ENCODE measurements at places on chromosomes 5 and 9.

GRCh38 chr5:175682664-175683063 lies 24.8 kb downstream of the HRH2 start:
- DNase-seq = no peak

DNA sequence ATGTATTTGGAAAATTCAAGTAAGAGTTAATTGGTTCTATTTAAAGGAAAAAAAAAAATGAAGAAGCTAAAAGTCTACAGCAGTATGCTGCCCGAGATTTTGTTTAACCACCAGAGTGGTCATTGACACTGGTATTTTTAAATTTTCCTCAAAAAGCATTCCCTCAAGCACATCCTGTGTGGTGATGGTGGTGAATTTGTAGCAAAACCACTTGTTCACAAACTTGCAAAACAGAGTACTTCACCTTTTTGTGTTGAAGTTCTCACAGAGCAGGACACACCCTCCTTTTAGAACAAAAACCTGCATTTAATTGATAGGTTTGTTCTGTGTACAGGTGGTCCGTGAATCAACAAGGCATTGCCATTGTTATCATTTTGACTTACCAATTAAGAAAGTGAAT lies 374.2 kb downstream of the EFNA5 start:
- no peak for DNase-seq

GRCh38 chr9:133058071-133058470 lies 3.7 kb upstream of the CEL start:
- no peak for DNase-seq

- DNase-seq = no peak
Measured at GRCh38 chr5:116574367-116575325, at the start of gene SEMA6A. SEMA6A (minus strand) TSS chr5:116574823; CDS start chr5:116504944, 69,879 bp downstream.

DNA sequence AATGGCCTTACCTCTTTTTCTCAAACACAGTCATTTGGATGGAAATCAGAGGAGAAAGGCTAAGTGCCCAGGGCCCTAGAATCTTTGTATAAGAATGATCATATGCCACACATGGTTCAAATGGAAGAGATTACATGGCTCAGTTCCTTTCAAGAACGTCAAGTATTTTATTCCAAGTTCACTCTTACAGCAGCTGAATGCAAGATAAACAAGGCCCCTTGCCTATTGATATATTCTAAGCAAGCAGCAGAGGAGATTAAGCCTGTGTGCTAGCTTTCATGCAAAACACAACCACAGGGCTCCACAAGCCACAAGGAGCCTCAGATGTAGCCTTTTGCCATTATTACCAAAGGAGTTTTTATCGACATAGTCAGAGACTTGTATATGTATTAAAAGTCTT lies 55.3 kb upstream of the SLCO6A1 start:
- no peak for DNase-seq

DNA sequence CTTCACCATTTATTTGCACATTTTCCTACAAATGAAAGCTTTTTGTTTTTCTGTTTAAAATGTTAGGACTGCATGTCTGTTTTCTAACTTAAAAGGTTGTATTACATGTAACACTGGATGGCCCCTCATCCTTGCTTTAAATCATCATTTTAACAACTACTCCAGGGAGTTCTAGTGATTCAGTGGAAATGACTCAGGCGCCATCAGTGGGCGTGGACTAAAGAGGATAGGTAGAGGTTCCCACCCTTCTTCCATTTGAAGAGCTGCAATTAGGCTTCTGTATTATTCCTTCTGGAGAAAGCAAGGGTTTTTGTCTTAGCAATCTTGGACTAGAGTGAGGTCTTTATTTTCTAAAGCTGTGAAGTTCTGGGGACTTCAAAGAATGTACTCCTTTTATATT lies 213.7 kb downstream of the TMEM38B start:
- no peak for DNase-seq

DNA sequence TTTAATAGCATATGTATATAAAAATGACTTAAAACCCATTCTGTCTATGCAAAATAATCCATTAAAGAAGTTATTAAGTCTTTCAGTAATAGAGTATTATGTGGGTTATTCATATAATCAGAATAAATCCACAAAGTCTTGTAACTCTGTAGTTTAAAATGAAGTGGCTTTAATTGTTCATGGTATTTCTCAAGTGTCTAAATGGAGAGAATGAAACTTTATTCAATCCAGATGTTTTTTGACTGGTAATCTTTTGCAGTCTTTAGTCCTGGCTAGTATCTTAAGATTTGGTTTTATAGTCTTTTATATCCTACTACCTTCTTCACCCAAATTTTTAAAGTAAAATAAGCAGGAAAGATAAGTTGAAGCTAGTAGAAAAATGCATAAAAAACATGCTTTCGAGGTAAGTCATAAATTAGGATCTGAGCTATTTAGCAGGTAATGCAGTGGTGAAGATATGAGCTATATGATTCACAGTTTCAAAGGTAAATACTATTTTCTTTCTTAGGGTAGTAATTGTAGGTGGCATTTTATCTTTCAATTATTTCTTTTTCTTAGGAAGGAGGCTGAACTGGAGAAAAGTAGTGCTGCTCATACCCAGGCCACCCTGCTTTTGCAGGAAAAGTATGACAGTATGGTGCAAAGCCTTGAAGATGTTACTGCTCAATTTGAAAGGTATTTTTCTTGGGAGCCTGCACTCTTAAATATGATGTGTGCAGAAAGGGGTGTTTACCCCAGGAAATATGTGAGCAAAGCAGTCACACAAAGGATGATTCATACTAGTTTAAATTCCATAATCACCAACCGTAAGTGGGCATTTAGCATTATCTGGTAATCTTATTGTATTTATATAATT lies 17.9 kb downstream of the HMMR start:
- DNase-seq = no peak

- no peak for DNase-seq
Measured at GRCh38 chr5:7856855-7857254, 5.9 kb upstream of the CFAP90 start.
